ENCODE measurements at places on chromosomes 3 and 15.

DNA sequence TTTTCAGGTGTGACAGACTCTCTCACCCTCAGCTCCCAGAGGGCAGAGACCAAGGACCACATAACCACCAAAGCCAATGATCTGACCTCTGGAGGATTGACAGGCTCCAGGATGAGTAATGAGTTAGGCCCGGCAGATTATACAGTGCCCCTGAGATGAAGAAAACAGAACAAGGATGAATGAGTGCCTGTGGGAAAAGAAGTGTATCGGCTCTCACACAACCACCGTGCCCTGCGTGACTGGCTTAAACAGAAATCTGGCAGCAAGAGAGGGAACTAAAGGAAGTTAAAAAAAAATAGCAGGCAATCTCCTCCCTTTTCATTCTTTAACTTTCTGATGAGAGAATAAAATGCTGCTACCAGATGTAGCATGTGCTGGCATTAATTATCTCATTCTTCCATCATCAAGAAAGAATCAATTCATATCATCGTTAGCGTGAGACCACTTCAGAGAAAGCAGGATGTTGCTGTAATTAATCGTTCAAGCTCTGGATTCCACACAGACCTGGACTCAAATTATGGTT lies 227.5 kb upstream of the COL8A1 start:
- DNase-seq: no peak

- peak; percentile 81 for DNase-seq
These were observed 3.9 kb upstream of the TLE3 start for GRCh38 chr15:70101459-70102113.

GRCh38 chr15:77186594-77187011 lies 115.7 kb upstream of the TSPAN3 start:
- DNase-seq: peak; percentile 64

DNA sequence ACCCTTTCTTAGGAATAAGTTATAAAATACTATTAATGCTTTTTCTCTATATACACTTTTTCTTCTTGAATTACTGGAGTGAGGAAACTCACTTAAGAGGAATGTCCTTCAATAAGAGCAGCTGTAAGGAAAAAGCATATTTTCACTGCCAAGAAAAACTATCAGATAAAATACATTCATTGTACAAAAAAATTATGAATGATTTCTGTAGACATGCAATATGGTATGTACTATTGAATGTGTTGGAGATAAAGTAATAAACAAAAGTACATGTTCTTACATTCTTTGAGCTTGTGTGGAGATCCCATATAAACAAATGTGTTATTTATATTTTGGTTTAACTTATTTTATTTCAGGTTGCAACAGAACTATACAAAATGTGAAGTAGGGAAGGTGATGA lies 241.0 kb upstream of the ZNF717 start:
- no peak for DNase-seq

GRCh38 chr3:61948699-61949305 lies 387.4 kb downstream of the PTPRG start:
- DNase-seq: no peak

All from Jurkat, Clone E6-1 (cell line).